ENCODE measurements at places on chromosomes 2 and 18.
A peak's percentile ranks its signal among the peaks of the same experiment; 100 is the strongest.

- H3K4me3 ChIP-seq: no peak overlapping the region
- H3K4me1 ChIP-seq: peaks cover 10% of the 10 kb centered on the region
- no peak for DNase-seq
- no peak overlapping the region for H3K27ac ChIP-seq
Observed at GRCh38 chr2:20585359-20585709, 65.6 kb downstream of the HS1BP3 start.

GRCh38 chr2:47095349-47096020 lies 59.6 kb downstream of the STPG4 start:
- H3K4me1 ChIP-seq: no peaks in the 10 kb centered on the region
- DNase-seq: no peak
- H3K36me3 ChIP-seq: no peaks in the 10 kb centered on the region
- no peak overlapping the region for H3K27ac ChIP-seq
- H3K27me3 ChIP-seq: no peaks in the 10 kb centered on the region
- H3K4me3 ChIP-seq: no peak overlapping the region

DNA sequence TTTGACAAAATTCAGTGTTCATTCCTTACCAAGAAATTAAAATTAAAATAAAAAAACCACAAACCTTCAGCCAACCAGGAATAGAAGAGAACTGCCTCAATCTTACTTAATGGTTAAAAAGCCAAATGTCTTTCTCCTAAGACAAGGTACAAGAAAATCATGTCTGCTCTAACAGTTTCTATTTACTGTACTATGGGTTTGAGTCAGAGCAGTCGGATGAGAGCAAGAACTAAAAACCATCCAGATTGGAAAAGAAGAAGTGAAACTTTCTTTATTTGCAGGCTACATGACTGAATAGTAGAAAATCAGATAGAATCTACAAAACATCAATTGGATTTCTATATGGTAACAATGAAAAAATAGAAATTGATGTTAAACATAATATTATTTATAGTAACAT lies 555.5 kb upstream of the TNP1 start:
- no peaks in the 10 kb centered on the region for H3K4me1 ChIP-seq
- no peaks in the 10 kb centered on the region for H3K27me3 ChIP-seq
- no peaks in the 10 kb centered on the region for H3K36me3 ChIP-seq
- no peak for DNase-seq
- no peak overlapping the region for H3K4me3 ChIP-seq

DNA sequence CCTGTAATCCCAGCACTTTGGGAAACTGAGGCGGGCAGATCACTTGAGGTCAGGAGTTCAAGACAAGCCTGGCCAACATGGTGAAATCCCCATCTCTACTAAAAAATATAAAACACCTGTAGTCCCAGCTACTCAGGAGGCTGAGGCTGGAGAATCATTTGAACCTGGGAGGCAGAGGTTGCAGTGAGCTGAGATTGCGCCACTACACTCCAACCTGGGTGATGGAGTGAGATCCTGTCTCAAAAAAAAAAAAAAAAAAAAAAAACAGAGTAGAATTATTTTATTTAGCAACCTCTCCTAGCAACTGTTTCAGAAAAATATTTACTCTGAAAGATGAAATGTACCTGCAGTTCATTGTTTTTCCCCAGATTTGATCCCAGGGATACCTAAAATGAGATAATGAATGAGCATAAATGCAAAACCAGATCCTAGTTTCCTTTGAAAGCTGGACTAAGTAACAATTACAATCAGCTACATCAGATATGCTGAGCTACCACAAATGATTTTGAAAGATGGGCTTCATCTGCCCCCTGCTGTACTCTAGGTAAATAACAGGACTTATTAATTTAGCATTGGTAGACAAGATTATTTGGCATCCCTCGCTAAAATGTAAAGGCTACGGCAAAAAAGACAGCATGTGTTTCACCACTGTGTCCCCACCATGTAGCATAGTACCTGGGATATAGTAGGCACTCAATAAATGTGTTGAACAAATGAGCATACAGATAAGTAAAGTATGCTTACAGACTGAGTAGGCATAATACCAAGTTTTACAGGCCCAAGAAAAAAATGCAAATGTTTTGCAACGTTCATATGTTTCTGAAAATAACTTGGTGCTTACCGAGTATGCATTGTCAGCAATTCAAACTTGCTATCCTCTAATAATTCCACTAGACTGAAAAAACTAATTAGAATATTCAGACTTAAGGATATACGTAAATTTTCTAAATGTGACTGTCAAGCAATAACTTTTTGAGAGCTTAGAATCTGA lies 102.5 kb downstream of the ATL2 start:
- DNase-seq: peak; percentile 47
- no peaks in the 10 kb centered on the region for H3K4me1 ChIP-seq
- H3K4me3 ChIP-seq: no peak overlapping the region
- peaks cover 7% of the 10 kb centered on the region for H3K27me3 ChIP-seq

DNA sequence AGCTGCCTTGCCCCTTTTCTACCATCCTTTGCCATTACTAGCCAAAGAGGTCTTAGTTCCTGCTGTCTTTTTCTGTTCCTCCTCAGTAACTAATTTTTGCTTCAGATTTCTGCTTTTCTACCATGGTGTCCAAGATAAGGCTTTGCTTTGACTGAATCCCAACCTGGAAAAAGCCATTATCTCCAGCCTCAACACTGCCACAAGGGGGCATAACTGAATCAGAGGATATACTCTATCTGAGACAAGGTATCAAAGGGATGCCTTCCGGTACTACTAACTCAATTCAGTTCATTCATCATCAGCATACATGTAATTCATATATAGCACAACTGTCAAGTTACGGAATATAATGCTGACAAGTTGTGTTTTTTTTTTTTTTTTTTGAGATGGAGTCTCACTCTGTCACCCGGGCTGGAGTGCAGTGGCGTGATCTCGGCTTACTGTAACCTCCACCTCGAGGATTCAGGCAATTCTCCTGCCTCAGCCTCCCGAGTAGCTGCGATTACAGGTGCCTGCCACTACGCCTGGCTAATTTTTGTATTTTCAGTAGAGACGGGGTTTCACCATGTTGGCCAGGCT lies 11.4 kb downstream of the OSGEPL1 start:
- H3K27ac ChIP-seq: no peak overlapping the region
- no peaks in the 10 kb centered on the region for H3K36me3 ChIP-seq
- H3K4me3 ChIP-seq: no peak overlapping the region
- no peaks in the 10 kb centered on the region for H3K27me3 ChIP-seq
- peak; percentile 17 for DNase-seq
- H3K4me1 ChIP-seq: peaks cover 2% of the 10 kb centered on the region

DNA sequence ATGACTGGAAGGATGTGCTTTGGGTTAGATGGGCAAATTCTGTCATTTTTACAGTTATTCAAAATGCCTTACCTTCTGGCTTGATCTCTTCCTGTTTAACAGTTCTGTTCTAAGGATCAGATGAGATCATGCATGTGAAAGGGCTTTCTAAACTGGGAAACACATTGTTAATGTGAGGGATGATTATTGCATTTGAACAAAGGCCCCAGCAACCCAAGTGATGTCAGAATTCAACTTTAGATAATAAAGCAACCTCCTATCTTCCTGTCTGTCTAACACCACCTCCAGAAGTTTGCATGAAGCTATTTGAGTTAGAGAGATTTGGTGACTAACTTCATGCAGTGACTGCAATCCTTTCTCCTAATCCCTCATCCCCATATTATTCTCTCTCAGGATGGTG lies 77.8 kb upstream of the B3GNT2 start:
- DNase-seq: no peak
- no peak overlapping the region for H3K4me3 ChIP-seq
- no peak overlapping the region for H3K27ac ChIP-seq
- H3K4me1 ChIP-seq: no peaks in the 10 kb centered on the region
- H3K27me3 ChIP-seq: no peaks in the 10 kb centered on the region

DNA sequence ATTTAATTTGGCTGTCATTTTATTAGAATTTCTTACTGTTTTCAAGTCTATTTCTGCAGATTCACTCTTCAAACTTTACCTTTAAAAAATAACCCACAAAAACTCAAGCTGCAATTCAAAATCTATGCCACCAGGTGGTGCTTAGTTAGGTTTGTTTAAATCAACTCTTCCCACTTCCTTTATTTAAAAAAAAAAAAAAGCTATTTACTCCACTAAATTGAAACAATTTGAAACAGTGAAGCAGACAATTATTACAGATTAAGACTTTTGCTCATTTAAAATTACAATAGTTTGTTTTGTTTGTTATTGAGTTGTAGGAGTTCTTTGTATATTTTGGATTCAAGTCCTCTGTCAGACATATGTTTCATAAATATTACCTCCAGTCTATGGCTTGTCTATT lies 300.0 kb downstream of the PDE11A start:
- no peaks in the 10 kb centered on the region for H3K27me3 ChIP-seq
- peak; percentile 53 for DNase-seq
- no peaks in the 10 kb centered on the region for H3K36me3 ChIP-seq
- no peak overlapping the region for H3K4me3 ChIP-seq

DNA sequence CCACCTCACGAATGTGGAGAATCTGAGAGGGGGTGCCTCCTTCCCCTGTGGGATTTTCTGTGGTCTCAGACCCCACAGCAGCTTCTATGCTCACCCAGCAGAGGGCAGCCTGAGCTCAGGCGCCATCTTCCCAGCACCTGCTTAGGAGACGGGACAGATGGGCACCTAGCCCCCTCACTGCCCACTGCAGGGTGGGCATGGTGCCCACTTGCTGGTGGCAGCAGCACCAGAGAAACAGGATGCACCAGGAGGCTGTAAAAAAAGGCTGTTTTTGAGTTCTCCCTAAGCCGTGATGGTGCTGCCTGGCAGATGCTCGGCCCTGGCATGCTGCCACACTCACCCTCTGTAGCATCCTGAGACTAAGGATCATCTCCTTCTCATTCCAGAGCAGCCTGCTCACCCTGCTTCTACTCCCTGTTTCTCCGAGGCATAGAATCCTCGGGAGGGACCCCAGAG lies 19.1 kb upstream of the SLC20A1 start:
- H3K27ac ChIP-seq: no peak overlapping the region
- no peaks in the 10 kb centered on the region for H3K36me3 ChIP-seq
- no peak overlapping the region for H3K4me3 ChIP-seq
- H3K27me3 ChIP-seq: no peaks in the 10 kb centered on the region
- H3K4me1 ChIP-seq: peaks cover 18% of the 10 kb centered on the region

GRCh38 chr2:201656102-201656501 lies 12.8 kb upstream of the TMEM237 start:
- no peaks in the 10 kb centered on the region for H3K4me1 ChIP-seq
- no peak overlapping the region for H3K27ac ChIP-seq
- no peaks in the 10 kb centered on the region for H3K36me3 ChIP-seq
- no peak for DNase-seq
- H3K4me3 ChIP-seq: no peak overlapping the region
- H3K27me3 ChIP-seq: no peaks in the 10 kb centered on the region

DNA sequence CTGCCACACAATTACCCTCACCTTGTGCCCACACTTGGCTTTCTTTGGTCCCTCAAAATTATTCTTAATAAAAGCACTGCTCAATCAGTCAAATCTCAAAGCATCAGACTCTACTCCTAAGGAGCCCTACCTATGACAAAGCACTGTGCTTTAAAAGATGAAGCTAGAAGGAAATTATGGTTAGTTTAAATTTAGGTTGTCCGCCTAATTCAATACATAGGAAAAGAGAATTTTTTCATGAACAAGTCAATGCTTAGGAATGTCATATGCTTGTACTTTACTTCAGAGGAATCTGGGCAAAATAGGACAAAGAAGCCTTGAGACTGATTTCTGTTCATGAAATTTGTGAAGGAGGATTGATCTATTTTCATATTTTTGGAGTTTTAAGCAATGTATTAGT lies 726.4 kb upstream of the CDH2 start:
- no peaks in the 10 kb centered on the region for H3K36me3 ChIP-seq
- H3K4me1 ChIP-seq: no peaks in the 10 kb centered on the region
- H3K27ac ChIP-seq: no peak overlapping the region
- no peaks in the 10 kb centered on the region for H3K27me3 ChIP-seq
- H3K4me3 ChIP-seq: no peak overlapping the region

GRCh38 chr18:74163019-74163660 lies 14.8 kb downstream of the TIMM21 start:
- no peak overlapping the region for H3K27ac ChIP-seq
- no peak overlapping the region for H3K4me3 ChIP-seq
- H3K27me3 ChIP-seq: no peaks in the 10 kb centered on the region
- DNase-seq: no peak

DNA sequence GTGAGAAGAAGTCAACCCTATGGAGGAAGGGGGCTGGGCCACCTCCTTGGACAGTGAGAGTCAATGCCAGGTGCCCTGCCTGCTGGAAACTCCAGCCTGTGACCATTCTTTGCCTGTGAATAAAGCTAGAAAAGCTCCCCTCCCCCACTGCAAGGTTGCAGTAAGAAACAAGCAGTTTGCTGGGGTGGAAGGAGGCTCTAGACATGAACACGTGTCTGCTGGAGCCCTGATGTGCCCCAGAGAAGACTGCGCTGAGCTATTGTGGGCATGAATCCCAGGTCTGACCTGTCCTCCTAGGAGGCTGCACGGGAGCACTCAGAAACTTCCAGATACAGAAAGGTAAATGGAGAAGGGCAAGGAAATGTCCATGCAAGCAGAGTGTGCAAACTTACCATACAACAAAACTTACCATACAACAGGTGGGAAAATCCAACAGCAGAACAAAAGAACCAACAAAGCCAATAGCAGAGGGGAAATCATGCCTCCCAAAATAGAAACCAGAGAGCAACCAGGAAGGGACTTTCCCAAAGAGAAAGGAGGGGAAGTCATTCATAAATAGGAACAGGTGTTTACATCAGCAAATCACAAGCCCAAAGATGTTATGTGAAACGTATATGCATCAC lies 278.7 kb downstream of the BCL2 start:
- no peaks in the 10 kb centered on the region for H3K36me3 ChIP-seq
- DNase-seq: no peak
- H3K4me1 ChIP-seq: no peaks in the 10 kb centered on the region

DNA sequence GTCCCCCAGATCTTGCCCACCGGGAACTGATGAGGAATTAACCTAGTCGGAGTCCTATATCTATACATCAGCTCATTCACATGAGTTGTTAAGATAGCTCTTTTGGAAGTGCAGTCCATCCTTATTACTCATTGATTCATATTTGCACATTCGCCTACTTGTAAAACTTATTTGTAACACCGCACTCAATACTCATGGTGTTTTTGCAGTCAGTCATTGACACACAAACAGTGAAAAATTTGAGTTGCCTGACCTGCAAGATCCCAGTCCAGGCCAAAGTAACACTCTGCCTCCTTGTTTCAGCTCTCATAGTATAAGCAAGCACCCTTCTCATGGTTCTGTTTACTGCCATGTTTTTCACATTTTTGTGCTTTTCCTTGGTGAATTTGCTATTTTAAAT lies 180.6 kb downstream of the CTIF start:
- no peak overlapping the region for H3K27ac ChIP-seq
- no peaks in the 10 kb centered on the region for H3K36me3 ChIP-seq
- H3K27me3 ChIP-seq: no peaks in the 10 kb centered on the region
- DNase-seq: no peak

DNA sequence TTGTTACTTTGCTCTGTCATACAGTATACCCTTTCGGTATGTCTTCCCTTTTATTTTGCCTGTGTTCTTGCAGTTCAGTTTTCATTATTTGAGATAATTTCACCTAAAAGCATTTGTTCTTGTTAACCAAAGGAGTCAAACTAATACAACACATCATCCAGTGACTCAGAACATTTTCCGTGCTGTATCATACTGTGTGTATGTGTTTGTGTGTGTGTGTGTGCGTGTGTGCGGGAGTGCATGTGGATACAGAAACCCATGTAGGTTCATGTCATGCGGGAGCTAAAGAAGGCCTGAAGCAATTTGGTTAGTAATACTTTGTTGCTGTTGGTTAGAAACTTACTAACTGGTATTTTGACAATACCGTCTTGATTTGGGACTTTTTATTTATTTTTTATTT lies 60.0 kb downstream of the CEP192 start:
- H3K36me3 ChIP-seq: peaks cover 91% of the 10 kb centered on the region
- no peaks in the 10 kb centered on the region for H3K27me3 ChIP-seq
- no peaks in the 10 kb centered on the region for H3K4me1 ChIP-seq
- H3K4me3 ChIP-seq: no peak overlapping the region

Measured in K562 (cell line).